Stimulated activated CD4-positive, alpha-beta T cell treated with anti-CD3 and anti-CD28 coated beads, Interleukin-15, amount 100 ng/mL, for 24 hours (primary cell): ENCODE measurements at places on chromosomes 1 and 21.

GRCh38 chr1:58805716-58806571 lies 22.1 kb upstream of the JUN start:
- no peak for DNase-seq

DNA sequence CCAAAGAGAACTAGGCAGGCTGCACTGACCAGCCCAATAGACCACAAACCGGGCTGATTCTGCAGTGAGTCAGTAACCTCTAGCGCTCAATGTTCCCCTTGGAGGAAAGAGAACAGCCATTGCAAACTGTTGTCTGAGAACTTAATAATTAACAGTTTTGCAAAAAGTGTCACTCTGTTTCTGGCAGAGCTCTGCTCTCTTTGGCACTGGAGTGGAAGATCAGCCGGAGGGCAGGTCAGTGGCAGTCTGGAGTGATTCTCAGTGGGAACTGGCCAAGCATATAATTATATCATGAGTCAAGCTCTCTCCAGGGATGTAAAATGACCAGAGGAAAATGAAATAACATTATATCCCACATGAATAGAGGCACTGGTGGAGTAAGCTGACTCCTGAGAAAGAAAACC lies 238.3 kb downstream of the HLX start:
- no peak for DNase-seq

- DNase-seq: no peak
Observed at GRCh38 chr1:238779716-238780115, 606.7 kb upstream of the CHRM3 start.

DNA sequence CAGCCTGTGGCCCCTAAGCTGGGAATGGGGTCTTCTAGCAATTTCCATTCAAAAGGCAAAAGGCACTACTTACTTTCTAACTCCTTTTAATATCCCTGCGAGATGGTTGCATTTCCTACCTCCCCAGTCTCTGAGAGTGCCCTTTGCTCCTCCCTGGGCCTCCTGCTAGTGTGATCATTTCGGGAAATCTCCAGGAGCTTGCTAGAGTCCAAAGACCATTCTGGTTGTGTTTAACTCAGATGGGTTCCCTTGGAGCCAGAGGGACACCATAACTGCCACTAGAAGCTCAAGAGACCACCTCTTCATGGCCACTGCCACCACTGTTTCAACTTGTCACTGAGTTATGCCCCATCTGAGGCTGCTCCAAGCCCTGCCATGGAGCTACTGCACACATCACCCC lies 34.4 kb upstream of the CYP4B1 start:
- no peak for DNase-seq

DNA sequence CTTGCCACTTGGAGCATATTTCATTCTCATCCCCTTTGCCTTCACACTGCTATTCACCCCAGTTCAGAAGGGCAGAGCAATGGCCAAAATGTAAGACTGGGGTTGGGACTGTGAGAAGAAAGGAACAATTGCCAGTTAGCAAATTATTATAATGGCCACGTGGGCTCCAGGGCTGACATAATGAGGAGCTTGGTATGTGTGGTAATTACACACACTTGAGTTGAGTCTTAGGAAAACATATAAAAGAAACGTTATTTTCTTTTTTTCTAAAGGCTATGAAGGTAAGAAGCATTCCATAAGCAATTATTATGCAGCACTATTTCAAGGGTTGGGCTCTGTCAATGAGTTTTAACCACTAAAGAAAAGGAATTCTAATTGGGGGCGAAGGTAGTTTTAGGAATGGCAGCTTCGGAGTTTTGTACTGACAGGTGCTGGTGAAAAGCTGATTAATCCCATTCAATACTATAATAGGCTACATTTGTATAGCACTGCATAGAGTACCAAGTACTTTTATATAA lies 32.5 kb upstream of the BCL10 start:
- no peak for DNase-seq

GRCh38 chr1:212701910-212702309 lies 2.3 kb upstream of the BATF3 start:
- no peak for DNase-seq

DNA sequence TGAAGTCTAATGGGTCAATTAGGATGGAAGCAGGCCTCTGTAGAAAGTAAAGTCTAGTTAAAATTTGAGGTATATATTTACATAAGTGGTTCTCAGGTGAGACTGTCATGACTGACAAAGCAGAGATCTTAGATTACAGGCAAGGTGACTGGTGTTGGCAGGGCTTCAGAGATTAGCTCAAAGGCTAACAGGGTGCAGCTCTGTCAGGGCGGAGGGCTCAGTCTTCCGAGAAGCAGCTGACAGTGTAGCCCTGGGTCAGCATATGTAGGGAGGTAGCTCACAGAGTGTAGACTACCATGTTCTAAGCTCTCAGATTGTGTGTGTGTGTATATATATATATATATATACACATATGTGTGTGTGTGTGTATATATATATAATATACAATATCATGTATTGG lies 54.7 kb downstream of the RBM11 start:
- no peak for DNase-seq

DNA sequence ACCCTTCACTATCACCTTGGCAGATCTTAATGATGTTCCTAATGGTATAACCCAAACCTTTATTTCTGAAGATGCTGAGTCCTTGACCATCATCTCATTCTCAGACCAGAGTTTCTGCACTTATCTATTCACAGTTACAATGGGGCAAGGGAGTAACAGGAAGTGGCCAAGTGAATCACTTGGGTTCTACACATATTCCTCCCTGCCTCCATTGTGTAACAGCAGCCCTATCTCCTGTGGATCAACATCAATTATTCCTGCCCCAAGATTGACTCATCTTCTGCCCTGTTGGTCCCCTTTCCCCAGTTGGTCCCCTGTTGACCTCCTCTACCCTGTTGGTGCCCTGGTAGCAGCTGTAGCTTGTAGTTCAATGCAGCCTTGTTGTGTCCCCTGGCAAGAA lies 10.3 kb upstream of the S100A7 start:
- DNase-seq: no peak

- DNase-seq: no peak
Observed at GRCh38 chr1:6273380-6273891, 12.5 kb upstream of the GPR153 start.

- no peak for DNase-seq
Observed at GRCh38 chr1:183242556-183242955, 56.5 kb downstream of the LAMC2 start.

- no peak for DNase-seq
Observed at GRCh38 chr1:157439302-157439954, 112.9 kb downstream of the FCRL5 start.

DNA sequence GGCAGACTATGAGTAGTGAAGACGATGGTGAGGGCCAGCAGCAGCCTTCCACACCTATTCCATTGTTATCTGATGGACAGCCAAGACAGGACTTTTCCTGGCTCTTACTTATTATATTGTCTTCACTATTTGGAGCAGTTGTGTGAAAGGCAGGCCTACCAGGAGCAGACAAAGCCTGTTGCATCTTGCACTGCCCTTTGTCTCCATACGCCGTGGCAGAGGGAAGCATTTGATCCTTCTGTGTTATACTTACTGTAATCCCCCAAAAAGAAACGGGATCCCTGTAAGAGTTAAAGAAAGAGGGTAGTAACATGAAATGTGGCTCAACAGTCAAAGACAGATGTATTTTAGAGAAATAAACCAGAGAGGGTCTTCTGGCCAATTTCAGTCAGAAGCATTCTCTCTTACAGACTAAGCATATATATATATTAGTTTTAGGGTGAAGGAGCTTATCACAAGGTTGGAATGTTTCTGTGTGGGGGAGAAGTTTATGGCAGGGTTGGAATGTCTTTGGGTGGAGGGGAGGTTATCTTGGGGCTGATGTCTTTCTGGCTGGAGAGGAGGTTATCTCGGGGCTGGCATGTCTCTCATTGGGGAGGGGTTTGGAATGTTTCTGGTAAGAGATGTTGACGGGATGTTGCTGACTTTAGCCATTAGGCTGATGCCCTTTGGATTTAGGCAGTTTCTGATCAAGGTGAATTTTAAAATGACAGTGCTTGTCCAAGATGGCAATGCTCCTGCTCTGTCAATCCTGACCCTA lies 23.4 kb upstream of the HSD3B1 start:
- no peak for DNase-seq

GRCh38 chr1:198201956-198202784 lies 45.4 kb downstream of the NEK7 start:
- DNase-seq: peak; percentile 71

DNA sequence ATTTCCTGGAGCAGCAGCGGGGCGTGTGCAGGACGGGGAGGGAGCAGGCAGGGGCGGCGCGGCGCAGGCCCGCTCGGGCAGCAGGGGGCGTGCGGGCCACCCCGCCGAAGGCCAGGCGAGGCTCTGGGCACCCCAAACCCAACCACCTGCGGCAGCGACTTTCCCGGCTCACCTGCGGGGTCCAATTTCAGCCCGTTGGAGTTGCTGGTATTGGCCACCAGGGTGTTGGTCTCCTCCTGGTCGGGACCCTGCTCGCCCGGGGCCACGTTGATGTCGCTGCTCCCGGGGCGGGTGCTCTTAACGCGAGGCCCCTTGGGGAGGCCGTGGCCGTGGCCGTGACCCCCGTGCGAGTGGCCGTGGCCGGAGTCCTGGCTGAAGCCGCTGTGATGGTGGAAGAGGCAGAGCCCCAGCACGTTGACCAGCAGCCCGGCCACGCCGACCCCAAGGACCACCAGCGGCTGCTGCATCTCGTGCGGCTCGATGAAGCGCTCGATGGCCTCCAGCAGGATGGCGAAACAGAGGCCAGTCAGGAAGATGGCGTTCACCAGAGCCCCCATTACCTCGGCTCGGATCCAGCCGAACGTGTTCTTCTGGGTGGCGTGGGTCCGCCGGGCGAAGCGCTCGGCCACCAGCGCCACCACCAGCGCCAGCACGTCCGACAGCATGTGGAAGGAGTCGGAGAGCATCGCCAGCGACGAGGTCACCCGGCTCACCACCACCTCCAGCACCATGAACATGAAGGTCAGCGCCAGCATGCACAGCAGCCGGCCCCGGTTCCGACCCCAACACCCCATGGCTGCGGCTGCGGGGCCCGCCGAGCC lies 932 bp downstream of the SLC30A1 start:
- peak; percentile 81 for DNase-seq

GRCh38 chr1:59541891-59542290 lies 245.0 kb downstream of the FGGY start:
- DNase-seq: no peak

GRCh38 chr1:231460614-231461013 lies 38.5 kb upstream of the EGLN1 start:
- peak; percentile 68 for DNase-seq

- DNase-seq: no peak
Observed at GRCh38 chr21:45060675-45061311, 13.6 kb upstream of the ADARB1 start.

GRCh38 chr1:182995894-182996293 lies 27.3 kb upstream of the LAMC1 start:
- DNase-seq: no peak

- DNase-seq: no peak
Observed at GRCh38 chr1:244861683-244862082, 2.7 kb downstream of the HNRNPU start.

DNA sequence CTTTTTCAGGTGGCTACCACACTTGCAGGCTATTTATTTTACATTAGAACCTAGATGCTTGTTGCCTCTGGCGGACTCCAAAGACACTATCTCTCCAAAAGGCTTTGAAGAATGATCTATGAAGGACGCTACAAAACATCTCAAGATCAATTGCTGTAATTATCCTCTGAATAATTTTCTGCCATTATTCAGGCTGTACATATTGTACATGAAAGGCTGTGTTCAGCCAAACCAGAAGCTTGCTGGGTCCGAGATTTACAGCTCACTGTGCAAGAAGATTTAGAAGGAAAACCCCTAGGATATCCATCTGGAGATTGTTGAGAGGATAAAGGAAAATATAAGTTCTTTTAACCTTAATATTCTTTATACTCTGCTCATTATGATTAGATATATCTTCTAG lies 523.6 kb upstream of the PLXNA2 start:
- DNase-seq: no peak

- DNase-seq: no peak
Observed at GRCh38 chr1:240226102-240226501, 134.4 kb downstream of the FMN2 start.

GRCh38 chr1:56133522-56134472 lies 445.6 kb downstream of the PLPP3 start:
- DNase-seq: no peak
